ENCODE measurements at places on chromosomes 12 and 14.

GRCh38 chr14:95774265-95775160 is 60.6 kb upstream of the TCL1A start:
- peak; percentile 19 for DNase-seq

DNA sequence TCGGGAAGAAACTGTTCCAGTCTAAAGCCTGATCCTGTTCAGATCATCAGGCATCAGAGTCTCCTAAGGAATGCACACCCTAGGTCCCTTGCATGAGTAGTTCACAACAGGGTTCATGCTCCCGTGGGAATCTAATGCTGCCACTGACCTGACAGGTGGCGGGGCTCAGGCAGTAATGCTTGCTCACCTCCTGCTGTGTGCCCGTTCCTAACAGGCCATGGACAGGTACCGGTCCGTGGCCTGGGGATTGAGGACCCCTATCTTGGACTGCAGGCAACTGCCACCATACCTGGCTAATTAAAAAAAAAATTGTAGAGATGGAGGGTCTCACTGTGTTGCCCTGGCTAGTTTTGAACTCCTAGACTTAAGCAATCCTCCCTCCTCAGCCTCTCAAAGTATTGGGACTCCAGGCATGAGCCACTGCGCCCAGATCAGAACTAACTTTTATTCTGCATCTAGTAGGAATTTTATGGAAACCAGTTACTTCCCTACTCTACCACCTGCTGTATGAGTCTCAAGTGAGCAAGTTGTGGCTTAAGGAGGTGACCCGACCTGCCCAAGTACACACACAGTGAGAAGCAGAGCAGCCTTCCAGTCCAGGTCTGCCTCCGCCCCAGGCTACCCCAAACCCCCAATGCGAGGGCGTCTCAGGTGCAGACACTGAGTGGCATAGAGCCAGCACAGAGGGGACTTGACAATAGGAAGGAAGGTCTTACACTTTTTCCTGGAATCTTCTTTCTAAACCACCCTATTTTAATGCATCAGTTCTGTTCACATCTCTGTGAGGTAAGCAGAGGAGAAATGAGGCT is 2.5 kb upstream of the PAPLN start:
- no peak for DNase-seq

GRCh38 chr12:119181202-119181601 is 2.5 kb downstream of the HSPB8 start:
- DNase-seq = no peak

DNA sequence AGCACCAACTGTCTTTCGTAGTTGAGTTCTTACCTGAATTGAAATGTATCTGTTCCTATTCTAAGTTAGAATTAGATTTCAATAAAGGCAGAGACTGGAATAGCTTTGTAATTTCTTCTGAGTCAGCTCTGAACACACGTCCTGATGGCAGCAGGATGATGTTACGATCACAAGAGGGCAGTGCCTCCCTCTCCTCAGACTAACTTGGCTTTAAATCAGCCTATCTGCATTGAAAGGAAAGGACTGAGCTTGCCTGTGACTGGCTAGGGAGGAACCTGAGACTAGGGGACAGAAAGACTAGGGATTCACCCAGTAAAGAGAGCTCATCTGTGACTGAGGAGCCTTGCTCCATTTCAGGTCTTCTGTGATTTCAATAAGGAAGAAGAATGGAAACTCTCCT is 323.7 kb upstream of the OR4E1 start:
- no peak for DNase-seq

DNA sequence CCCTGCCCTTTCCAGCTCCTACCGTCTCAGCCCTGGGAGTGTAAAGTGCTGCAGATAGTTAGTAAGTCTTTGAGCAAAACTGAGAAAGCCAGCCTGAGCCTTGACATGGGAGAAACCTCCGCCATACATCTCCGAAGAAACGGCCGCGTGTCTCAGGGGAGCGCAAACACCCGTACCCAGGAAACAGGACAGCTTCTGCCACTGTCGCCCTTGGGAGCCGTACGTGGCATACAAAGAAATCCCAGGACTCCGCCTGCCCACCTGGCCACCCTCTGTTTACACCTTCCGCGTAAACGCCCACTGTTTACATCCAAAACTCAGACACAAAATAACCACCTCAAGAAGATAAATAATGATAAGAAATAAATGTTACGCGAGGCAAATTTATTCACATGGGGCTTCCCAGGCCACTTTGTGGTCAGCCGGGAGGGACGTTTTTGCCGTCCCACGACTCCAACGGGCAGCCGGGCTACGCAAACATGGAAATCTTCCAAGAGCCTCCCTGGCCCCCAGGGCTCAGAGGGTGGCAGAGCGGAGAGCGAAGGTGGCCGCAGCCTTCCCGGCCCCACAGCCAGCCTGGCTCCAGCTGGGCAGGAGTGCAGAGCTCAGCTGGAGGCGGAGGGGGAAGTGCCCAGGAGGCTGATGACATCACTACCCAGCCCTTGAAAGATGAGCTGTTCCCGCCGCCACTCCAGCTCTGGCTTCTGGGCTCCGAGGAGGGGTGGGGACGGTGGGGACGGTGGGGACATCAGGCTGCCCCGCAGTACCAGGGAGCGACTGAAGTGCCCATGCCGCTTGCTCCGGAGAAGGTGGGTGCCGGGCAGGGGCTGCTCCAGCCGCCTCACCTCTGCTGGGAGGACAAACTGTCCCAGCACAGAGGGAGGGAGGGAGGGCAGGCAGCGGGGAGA is at the start of gene BDKRB2:
TSS of gene BDKRB2 (plus strand) at position 689 of the 908 bp plus-strand sequence. CDS start 32,269 bp downstream, outside the sequence.
- DNase-seq = no peak

- no peak for DNase-seq
Observed at GRCh38 chr12:54352891-54353874, 11.1 kb downstream of the GPR84 start.

DNA sequence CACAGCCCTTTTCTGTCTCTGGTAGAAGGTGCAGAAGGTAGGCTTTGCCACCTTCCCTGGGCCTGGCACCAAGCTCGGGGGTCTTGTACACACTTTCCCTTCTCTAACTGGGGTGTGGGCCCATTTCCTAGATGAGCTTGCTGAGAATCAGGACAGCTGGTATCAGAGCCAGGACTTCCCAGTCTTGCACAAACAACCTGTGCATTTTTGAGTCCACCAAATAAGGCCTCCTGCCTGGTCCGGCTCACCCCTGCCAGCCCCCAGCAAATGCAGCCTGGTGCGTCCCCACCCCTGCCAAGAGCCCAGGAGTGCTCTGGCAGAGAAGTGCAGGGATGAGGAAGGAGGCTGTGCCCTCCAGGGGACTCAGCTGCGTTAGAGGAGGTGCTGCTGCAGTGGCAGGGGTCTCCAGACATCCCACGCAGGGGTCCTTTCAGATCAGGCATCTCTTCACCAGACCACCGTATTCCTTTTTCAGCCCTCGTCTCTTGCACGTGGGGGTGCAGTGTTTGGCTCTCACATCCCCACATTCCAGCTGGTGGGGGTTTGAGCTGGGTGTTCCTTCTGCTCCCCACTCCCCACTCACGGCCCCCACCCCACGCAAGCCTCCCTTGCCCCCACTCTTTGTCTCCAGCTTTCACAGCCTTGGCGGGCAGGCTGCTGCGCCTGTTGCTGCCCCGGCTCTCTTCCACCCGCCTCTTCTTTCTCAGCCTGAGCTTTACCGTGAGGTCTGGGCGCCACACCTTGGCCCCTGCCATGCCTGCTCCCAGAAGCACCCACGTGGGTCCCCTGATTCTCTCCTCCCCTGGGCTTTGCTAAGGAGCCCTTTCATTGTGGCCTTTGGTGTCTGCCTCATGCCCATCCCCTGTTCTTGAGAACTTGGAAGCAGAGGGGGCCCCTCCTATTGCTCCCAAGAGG is 32.3 kb downstream of the MEG3 start:
- no peak for DNase-seq

DNA sequence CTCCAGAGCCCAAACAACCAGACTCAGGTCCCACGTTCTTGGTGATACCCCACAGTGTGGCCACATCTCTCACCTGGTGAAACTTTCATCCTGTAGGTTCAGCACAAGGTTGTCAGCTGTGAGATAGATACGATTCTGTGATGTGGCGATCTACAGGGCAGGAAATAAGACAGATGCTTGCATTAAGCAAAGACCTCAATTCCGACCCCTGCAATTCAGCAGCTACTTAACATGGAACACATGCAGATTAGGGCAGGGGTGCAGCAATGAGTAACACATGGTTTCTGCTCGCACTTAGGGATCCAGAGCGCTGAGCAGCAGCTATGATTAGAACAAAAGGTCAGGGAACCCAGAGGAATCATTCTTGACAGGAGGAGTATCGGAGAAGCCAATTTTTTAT is 4.1 kb downstream of the PHB2 start:
- no peak for DNase-seq

DNA sequence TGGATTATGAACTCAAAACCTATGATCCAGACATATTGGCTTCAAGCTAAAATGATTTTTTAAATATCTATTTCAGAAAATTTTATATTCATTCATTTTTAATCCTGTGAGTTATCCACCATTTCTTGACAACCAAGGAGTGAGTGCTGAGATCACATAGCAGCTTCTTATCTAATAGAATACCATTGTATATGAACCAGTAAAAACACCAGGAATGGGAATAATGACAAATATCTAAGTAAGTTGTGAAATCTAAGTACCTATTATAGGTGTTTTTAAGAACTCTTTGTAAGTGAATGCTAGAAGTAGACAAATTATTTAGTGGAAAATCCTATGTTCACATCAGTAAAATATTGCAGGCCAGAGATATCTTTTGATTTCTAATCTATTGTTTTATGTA is 8.2 kb downstream of the LUM start:
- no peak for DNase-seq

GRCh38 chr14:98954349-98955000 is 317.5 kb downstream of the BCL11B start:
- DNase-seq = no peak

GRCh38 chr12:91364471-91365184 is 182.0 kb upstream of the DCN start:
- no peak for DNase-seq

- DNase-seq = no peak
Observed at GRCh38 chr14:70887207-70887681, 20.0 kb upstream of the PCNX1 start.

DNA sequence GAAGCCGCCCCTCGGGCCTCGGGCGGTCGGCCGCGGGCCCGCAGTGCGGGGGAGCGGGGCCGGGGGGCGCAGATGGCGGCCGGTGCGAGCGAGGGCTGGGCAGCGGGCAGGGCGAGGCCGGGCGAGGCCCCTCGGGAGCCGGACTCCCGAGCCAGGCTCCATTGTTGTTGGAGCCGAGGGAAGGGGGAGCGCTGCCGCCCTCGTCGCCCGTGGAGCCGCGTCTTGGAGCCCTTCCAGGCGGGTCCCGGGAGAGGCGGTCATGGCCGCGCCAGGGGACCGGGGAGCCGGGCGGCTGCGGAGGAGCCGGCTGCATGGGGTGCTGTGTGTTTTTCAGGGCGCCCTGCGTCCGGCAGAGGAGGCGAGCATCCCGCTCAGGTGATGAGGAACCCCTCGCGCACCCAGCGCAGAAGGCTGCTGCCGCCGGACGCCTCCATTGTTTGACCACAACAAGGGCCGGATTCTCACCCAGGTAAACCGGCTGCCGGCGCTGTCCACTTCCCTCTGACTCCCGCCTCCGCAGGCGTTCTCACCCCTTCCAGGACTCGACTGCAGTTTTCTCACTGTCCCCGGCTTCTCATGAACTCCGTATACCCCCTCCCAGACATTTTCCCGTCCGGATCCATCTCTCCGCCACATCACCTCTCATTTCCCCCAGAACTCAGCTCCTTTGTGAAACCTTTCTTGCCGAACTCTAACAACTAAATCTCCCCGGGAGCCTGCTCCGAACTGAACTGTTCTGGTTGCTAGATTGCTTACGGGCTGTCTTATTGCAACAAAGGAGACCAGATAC is 732 bp downstream of the ZNF664 start:
- no peak for DNase-seq

DNA sequence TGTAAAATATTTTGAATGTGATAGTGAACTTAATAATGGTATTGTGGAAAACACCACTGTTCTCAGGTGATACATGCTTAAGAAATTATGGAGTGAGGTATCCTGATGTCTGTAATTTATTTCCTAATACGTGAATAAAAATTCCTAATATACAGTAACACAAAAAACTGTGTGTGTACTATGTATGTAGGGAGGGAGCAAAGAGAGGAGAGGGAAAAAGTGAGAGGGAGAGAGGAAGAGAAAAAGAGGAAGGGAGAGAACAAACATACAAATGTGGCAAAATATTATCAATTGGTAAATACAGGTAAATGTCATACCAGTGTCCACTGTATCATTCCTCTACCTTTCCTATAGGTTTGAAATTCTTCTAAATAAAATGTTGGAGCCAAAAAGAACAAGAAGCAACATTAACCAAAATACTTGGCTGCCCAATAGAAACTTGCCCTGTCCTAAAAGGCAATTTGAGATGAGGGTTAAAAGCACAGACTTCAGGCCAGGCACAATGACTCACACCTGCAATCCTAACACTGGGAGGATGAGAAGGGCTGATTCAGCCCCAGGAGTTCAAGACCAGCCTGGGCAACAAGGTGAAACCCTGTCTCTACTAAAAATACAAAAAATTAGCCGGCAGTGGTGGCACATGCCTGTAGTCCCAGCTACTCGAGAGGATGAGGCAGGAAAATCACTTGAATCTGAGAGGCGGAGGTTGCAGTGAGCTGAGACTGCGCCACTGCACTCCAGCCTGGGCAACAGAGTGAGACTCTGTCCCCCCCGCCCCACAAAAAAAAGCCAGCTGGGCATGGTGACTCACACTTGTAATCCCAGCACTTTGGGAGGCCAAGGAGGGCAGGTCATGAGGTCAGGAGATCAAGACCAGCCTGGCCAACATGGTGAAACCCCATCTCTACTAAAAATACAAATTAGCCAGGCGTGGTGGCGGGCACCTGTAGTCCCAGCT is 14.5 kb downstream of the R3HDM2 start:
- no peak for DNase-seq

- no peak for DNase-seq
Observed at GRCh38 chr14:50943943-50944646, at the start of gene PYGL. PYGL (minus strand) TSS chr14:50944483; CDS start chr14:50944403, 80 bp downstream.

- no peak for DNase-seq
Observed at GRCh38 chr12:49583366-49584094, 15.6 kb upstream of the MCRS1 start.

DNA sequence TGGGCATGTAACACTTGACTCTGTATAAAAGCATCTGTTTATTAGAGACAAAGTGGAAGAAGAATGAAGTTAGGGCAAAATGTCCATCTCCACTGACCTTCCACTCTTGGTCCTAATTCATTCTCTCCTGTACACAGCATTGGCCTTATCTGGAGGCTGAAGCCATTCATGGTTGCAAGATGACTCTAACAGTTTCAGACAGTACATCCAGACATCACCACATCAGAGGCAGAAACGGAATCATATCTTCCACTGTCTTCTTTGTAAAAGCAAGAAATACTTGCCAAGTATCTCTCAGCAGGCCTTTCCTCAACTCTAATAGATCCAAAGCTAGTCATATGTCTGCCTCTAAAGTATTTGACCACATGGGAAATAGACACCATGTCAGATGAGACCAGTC is 41.1 kb downstream of the PTHLH start:
- DNase-seq = no peak

GRCh38 chr12:19074700-19075099 is 54.8 kb upstream of the PLEKHA5 start:
- DNase-seq = no peak

GRCh38 chr12:19683178-19683927 is 244.1 kb downstream of the AEBP2 start:
- DNase-seq = no peak
